ENCODE measurements at places on chromosomes 1 and 21.

- DNase-seq, result no peak
Observed at GRCh38 chr1:29311352-29312030, 75.2 kb downstream of the PTPRU start.

DNA sequence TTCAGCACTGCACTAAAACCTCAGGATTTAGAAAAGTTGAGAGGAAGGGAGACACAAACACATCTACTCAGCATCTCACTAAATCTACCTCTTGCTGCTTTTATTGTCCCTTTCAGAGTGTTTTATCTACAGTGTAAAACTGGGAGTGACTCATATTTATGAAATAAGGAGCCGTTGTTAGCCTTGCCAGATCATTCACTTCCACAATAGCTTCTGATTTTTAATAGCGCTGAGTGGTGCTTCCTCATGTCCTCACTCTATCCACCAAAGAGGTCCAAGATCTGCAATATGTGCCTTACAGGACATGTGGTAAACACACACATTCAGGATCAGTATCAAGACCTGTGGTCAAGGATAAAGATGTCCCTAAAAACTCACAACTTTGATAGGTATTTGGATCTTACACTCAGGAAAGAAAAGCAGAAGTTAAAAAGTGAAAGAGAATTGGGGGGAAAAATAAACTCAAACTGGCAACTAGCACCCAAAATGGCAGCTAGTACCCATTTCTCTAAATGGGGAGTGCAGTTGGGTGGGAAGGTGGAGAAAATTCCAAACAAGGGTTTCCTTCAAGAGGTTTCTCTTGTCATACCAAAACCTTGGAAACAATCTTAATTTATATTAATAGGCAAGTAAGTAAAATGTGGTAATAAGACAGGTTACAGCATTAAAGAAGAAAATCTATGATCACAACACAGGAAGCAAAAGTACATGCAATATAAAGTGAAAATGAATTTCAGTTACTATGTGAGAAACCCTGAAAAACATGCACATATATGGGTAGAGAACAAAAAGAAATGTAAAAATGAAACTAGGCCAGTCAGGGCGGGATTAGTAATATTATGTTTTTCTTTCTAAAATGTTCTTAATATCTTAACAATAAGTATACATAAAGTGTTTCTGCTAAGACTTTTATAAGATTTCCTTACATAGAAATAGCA is 15.9 kb downstream of the DUSP10 start:
- DNase-seq, result no peak

DNA sequence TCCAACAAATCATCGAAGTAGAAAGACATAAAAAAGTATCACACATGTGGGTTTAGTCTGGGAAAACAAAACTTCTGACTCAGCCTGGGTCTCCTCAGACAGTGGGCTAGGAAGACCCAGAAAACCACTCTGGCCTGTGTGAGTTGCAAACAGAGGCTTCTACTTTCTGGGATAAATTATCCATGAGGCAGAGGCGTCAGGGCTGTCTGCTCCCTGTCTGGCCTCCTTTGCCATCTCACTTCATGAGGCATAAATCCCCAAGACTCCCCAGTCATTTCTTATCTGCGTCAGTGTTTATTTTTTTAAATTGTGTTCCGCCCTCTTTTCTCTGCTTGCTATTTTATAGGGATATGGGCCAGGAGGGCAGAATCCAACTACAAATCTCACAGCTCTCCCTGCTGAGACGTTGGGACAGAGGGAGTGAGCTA is 80.6 kb upstream of the TRABD2B start:
- DNase-seq, result no peak

- DNase-seq, result no peak
Observed at GRCh38 chr1:20474333-20474975, 11.6 kb downstream of the CAMK2N1 start.

DNA sequence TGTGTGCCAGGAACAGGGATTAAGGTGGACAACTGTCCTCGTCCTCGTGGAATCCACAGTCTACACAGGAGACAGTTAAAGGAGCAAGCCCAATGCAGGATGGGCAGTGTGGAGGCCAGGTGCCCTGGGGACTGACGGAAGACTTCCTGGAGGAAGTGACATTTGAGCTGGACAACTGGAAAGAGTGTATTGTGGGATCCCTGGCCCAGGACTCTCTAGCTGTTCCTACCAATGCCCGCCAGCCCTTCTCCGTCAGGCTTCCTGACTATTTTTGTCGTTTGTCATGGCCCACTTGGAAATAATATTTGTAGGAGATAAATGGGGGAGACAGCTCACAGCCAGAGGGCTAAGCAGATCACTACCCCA is 235.3 kb downstream of the TOMM20 start:
- DNase-seq, result no peak

DNA sequence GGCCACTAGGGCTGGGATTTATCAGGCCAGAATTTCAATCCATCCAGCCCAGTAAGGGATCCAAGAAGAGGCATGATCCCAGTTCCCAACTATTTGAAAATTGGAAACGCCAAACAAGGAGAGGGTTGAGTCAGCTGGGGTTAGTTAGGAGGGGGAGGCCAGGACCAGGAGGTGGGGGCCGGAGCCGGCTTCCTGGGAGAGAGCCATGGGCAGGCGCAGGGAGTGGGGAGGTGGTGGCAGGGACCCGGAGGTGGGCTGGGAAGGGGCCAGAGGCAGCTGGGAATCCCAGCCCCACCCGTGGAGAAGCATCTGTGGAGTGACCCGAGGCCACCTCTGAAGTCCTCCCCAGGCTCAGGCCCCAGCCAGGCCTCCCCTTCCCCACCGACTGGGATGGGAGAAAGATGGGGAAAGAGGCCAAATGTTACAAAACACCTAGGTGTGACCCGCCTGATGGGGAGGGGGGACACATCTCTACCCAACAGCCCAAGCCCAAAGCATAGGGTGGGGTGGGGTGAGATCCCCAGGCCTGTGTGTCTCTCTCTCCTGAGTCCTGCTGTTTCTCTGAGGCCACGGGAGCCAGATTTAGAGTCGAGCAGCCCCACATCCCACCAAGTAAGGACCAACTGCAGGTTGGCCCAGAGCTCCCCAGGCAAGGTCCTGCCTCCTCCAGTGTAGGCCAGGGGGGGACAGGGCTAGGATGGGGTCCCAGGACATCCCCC is 10.1 kb downstream of the HSPG2 start:
- DNase-seq, result no peak

GRCh38 chr1:164770131-164770529 is 211.1 kb downstream of the PBX1 start:
- DNase-seq, result no peak

GRCh38 chr21:27649323-27649722 is 682.4 kb upstream of the ADAMTS5 start:
- no peak for DNase-seq

GRCh38 chr21:21385404-21385803 is 387.2 kb downstream of the NCAM2 start:
- DNase-seq, result no peak

- no peak for DNase-seq
Observed at GRCh38 chr1:43901196-43901961, 32.2 kb upstream of the ARTN start.

All from stimulated activated CD4-positive, alpha-beta T cell treated with anti-CD3 and anti-CD28 coated beads, TNF-alpha, amount 100 ng/mL, for 1 hour (primary cell).